A673 (cell line): ENCODE measurements at places on chromosomes 12 and 14. TPM values are rescaled to one million over a fixed set of nuclear protein-coding genes. Genes with fewer than 3 reads are reported as not detected.

The LRRC43 gene
- 0.24 TPM in 1 of 2 replicates, not detected in the other for total RNA-seq

The PPP1CC gene
- 268 and 274 TPM in 2 replicates for total RNA-seq

The NPFF gene
- total RNA-seq: not detected in 2 replicates

The RDH12 gene
- not detected in 2 replicates for total RNA-seq

The STK38L gene
- total RNA-seq: 21.0 and 24.1 TPM in 2 replicates

The NKX2-1 gene
- total RNA-seq: not detected in 2 replicates

The MYH6 gene
- not detected in 2 replicates for total RNA-seq

The PMCH gene
- not detected in 2 replicates for total RNA-seq

The RIPK3 gene
- not detected in 2 replicates for total RNA-seq

The NFE2 gene
- not detected in 2 replicates for total RNA-seq

The OTUB2 gene
- total RNA-seq: 1.1 and 2.3 TPM in 2 replicates

The LUM gene
- total RNA-seq: 0.42 TPM in 1 of 2 replicates, not detected in the other

The CEBPE gene
- total RNA-seq: not detected in 2 replicates

The AGAP2 gene
- 4.0 and 6.6 TPM in 2 replicates for total RNA-seq

The LMNTD1 gene
- not detected in 2 replicates for total RNA-seq

The ANKRD52 gene
- 74.6 and 74.7 TPM in 2 replicates for total RNA-seq

The KRT74 gene
- not detected in 2 replicates for total RNA-seq

The GPR84 gene
- not detected in 2 replicates for total RNA-seq

The CDKL1 gene
- total RNA-seq: 8.7 and 11.3 TPM in 2 replicates

The HELB gene
- total RNA-seq: 4.1 and 4.6 TPM in 2 replicates

The WIF1 gene
- total RNA-seq: not detected in 2 replicates

The ZBTB39 gene
- 17.4 and 18.2 TPM in 2 replicates for total RNA-seq

The OR4K14 gene
- not detected in 2 replicates for total RNA-seq

The GPR135 gene
- total RNA-seq: 2.3 and 3.4 TPM in 2 replicates

The ST8SIA1 gene
- 0.17 and 0.28 TPM in 2 replicates for total RNA-seq

The ANG gene
- 0.71 and 2.2 TPM in 2 replicates for total RNA-seq

The MANSC4 gene
- not detected in 2 replicates for total RNA-seq

The INSM2 gene
- not detected in 2 replicates for total RNA-seq

The AKAP3 gene
- total RNA-seq: 1.0 and 1.7 TPM in 2 replicates

The MMP14 gene
- total RNA-seq: 91.3 and 110 TPM in 2 replicates

The KCNH3 gene
- total RNA-seq: 4.0 and 4.5 TPM in 2 replicates

The RNASE3 gene
- not detected in 2 replicates for total RNA-seq

The SLCO1B3 gene
- total RNA-seq: not detected in 2 replicates
